ENCODE measurements at places on chromosomes 6 and 20. TPM values are rescaled to one million over a fixed set of nuclear protein-coding genes. Genes with fewer than 3 reads are reported as not detected.

CLPSL2 gene
- total RNA-seq, result not detected

RIMS1 gene
- total RNA-seq, result 2.0 TPM

MTG2 gene
- 25.5 TPM for total RNA-seq

SLC17A9 gene
- total RNA-seq, result 2.1 TPM

- no peaks in the 10 kb centered on the region for H3K36me3 ChIP-seq
- H3K4me1 ChIP-seq, result no peaks in the 10 kb centered on the region
- H3K27me3 ChIP-seq, result no peaks in the 10 kb centered on the region
- no peak overlapping the region for H3K4me3 ChIP-seq
- DNase-seq, result no peak
Observed at GRCh38 chr6:125469915-125470314, 168.1 kb upstream of the HDDC2 start.

- no peak overlapping the region for H3K4me3 ChIP-seq
- no peak overlapping the region for H3K27ac ChIP-seq
- H3K36me3 ChIP-seq, result no peaks in the 10 kb centered on the region
- no peaks in the 10 kb centered on the region for H3K4me1 ChIP-seq
- no peaks in the 10 kb centered on the region for H3K27me3 ChIP-seq
- no peak for DNase-seq
Observed at GRCh38 chr6:12594530-12594893, 122.1 kb upstream of the PHACTR1 start.

- H3K4me1 ChIP-seq, result no peaks in the 10 kb centered on the region
- no peak for DNase-seq
- H3K36me3 ChIP-seq, result no peaks in the 10 kb centered on the region
- H3K4me3 ChIP-seq, result no peak overlapping the region
- H3K27ac ChIP-seq, result no peak overlapping the region
Observed at GRCh38 chr6:101386982-101387381, 6.5 kb upstream of the GRIK2 start.

DNA sequence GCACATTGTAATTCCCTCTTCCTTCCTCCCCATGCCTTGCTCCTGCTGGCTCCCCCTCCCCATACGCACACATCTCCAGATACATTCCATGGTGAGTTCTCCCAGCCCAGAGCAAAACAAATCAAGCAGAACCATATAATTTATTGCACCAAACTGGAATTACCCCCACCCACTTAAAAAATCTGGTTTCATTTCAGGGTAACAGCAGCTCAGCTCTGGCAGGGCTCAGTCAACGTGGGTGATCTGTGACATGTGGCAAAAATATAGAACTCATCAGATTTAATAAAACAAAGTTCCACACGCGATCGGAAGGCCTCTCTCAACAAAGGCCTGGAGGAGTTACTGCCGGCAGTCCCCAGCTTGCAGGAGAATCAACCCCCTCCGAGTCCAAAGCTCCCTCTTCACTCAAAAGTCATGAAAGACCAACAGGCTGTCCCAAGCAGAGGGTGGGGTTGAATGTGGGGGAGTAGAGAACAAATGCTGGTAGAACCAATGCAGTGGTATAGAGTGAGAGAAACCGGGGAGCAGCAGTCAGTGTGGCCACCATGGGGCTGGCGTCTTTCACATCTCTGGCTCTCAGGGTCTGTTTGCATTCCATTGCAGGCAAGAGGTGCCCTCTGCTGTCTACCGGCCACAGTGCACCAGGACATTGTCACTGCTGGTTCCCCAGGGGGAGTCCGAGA lies 323.3 kb upstream of the NT5E start:
- no peaks in the 10 kb centered on the region for H3K27me3 ChIP-seq
- no peak overlapping the region for H3K4me3 ChIP-seq
- H3K27ac ChIP-seq, result no peak overlapping the region
- no peaks in the 10 kb centered on the region for H3K36me3 ChIP-seq

DNA sequence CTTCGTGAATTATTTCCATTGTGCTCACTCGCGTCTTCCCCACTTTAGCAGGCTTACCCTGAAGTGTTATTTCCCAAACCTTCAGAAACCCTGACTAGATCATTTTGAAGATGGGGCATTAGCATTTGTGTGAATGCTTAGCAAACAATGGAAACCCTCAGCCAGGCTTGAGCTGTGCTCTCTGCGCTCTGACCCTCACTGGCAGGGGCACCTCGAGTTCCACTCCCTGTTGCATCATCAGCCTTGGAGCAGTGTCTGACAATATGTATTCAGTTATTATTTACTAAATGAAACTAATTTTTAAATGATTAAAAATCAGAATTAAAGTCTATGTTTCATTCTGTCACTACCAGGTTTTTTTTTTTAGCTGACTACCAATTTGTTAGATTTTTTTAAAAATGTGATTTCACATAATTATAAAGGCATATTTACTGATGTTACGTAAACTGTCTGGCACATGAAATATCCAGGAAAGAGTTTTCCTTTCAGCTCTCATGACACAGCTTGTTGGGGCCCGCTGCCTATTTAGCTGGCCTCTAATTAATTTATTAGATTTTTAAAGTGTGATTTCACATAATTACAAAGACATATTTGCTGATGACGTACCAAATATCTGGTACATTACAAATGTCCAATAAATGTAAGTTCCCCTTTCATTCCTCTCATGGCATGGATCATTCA lies 155.2 kb downstream of the PACRG start:
- no peak overlapping the region for H3K4me3 ChIP-seq
- no peak overlapping the region for H3K27ac ChIP-seq
- H3K27me3 ChIP-seq, result no peaks in the 10 kb centered on the region
- H3K36me3 ChIP-seq, result no peaks in the 10 kb centered on the region
- no peaks in the 10 kb centered on the region for H3K4me1 ChIP-seq

DNA sequence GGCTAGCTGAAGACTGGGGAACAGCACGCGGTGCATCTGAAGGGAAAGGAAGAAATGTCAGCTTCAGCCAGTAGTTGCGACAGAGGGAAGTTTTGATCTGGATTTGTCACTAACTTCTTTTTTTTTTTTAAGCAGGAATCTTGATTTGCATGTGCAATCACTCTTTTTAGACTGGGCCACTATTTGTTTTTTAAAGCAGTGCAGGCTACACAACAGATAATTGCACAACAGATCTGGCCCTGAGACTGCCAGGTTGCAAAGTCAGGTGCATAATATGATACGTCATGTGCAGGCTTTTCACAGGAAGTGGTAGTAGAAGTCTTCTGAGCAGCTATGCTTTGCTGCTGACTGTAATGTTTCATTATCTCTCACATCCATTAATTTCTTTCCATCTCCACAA lies 13.5 kb downstream of the PFDN4 start:
- no peak for DNase-seq
- no peak overlapping the region for H3K27ac ChIP-seq
- H3K4me1 ChIP-seq, result no peaks in the 10 kb centered on the region
- peaks cover 7% of the 10 kb centered on the region for H3K36me3 ChIP-seq
- H3K27me3 ChIP-seq, result no peaks in the 10 kb centered on the region

GRCh38 chr20:19121463-19121862 lies 91.0 kb upstream of the SLC24A3 start:
- no peaks in the 10 kb centered on the region for H3K4me1 ChIP-seq
- H3K4me3 ChIP-seq, result no peak overlapping the region
- H3K27ac ChIP-seq, result no peak overlapping the region
- DNase-seq, result no peak
- H3K36me3 ChIP-seq, result no peaks in the 10 kb centered on the region

DNA sequence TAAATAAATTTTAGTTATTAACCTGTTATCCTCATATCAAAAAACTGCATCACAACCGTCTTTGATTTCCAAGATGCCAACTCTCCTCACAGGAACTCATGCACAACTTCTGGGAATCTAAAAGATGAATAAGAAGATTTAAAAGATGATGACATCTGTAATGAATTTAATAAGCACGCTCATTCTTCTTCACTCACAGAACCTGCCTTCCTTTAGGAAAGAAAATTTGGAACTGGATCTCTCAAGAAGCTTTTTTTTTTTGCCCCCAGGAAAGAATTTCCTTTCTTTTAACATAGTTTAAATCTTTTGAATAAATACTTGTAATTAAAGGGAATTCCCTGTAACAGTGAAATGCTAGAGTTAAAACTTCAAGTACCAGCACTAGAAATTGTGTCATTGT lies 161.5 kb downstream of the HIVEP2 start:
- H3K36me3 ChIP-seq, result no peaks in the 10 kb centered on the region
- no peak for DNase-seq
- no peaks in the 10 kb centered on the region for H3K27me3 ChIP-seq
- no peak overlapping the region for H3K27ac ChIP-seq

DNA sequence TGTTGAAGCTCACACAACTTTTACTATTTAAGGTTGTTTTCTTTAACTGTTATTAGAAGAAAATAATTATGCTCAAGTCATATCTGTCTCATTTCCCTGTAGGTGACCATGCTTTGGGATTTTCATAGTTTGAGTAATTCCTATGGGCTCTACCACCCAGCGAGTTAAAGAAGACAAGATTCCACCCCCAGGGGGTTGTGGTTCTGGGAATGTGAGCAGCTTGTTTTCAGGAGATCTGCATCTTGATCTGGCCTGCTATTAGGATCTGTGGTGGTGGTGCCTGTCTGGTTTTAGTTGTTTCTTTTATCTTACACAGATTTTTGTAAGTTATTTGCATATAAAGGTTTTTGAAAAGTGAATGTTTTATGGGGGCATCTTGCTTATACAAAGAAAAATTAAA lies 20.2 kb upstream of the REV3L start:
- DNase-seq, result no peak
- no peak overlapping the region for H3K27ac ChIP-seq
- H3K4me1 ChIP-seq, result no peaks in the 10 kb centered on the region
- H3K4me3 ChIP-seq, result no peak overlapping the region

DNA sequence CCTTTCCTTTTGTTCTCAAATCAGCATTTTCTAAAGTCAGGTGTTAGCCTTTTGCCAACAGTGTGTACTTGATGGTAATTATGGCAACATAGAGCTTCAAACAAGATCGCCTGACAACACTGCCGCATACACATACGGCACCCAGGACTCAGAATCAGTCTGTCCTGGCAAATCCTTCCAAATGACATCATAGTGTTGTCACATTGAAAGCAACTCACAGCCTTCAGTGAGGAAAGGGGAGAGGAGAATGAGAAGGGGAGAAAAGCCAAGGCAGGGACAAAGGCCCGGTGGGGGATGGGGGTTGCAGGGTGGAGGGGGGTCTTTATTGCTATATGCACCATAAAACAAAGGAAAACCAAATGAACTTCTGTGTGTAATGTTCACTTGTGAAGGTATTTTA lies 65.7 kb upstream of the PTGIS start:
- peaks cover 68% of the 10 kb centered on the region for H3K36me3 ChIP-seq
- no peak overlapping the region for H3K4me3 ChIP-seq
- no peaks in the 10 kb centered on the region for H3K27me3 ChIP-seq
- no peak for DNase-seq
- H3K4me1 ChIP-seq, result peaks cover 22% of the 10 kb centered on the region
- no peak overlapping the region for H3K27ac ChIP-seq

DNA sequence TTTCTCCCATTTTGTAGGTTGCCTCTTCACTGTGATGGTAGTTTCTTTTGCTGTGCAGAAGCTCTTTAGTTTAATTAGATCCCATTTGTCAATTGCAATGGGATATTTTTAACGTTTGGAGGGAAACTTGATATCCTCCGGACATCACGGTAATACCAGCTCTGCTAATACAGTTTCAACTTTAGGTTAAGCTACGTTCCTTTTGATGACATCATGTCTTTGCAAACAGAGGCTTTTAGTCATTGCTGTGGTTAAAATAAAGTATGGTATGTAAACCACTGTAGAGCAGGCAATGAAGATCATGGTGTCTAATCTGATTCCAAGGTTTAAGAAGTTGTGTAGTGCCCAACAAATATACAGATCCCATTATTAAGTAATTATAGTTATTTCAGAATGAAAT lies 168.0 kb upstream of the CHD6 start:
- no peaks in the 10 kb centered on the region for H3K36me3 ChIP-seq
- H3K27me3 ChIP-seq, result no peaks in the 10 kb centered on the region
- H3K27ac ChIP-seq, result no peak overlapping the region
- H3K4me1 ChIP-seq, result no peaks in the 10 kb centered on the region

DNA sequence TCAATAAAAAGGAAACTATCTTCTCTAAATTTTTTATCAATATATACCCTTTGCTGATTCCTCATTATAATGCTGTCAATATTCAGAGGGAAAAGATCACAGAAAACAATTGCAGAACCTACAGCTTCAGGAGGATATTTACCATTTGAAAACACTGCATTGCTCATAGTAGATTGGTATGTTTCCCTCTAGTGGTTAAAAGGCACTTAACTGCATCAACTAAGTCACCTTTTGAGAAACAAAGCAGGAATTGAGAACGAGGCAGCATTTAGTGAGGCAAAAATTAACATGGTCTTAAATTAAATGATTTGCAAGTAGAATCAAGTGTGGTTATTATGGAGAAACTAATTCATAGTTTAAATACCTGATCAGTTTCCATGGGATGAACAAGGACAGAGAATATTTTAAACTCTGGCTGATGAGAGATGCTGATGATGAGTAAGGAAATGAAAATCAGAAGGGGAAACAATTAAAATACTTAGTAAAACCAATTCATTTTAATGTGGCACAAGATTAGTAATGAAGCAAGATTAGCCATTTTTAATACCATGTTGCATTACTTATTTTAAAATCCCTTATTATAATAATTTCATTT lies 642.1 kb downstream of the EPHA7 start:
- H3K36me3 ChIP-seq, result no peaks in the 10 kb centered on the region
- no peaks in the 10 kb centered on the region for H3K4me1 ChIP-seq
- no peak for DNase-seq
- H3K27ac ChIP-seq, result no peak overlapping the region

DNA sequence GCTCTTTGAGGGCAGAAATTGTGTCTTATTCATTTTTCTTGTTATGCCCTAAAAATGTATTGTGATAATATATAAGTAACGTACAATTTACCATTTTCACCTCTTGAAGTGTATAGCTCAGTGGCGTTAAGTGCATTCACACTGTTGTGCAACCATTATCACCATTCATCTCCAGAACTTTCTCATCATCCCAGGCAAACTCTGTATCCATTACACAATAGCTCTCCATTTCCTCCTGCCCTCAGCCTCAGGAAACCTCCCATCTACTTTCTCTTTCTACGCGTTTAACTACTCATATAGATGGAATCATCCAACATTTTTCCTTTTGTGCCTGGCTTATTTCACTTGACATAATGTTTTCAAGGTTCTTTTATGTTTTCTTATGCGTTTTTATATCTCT lies 184.6 kb downstream of the ESR1 start:
- DNase-seq, result no peak
- H3K27ac ChIP-seq, result no peak overlapping the region
- H3K4me3 ChIP-seq, result no peak overlapping the region
- H3K4me1 ChIP-seq, result no peaks in the 10 kb centered on the region

- H3K36me3 ChIP-seq, result no peaks in the 10 kb centered on the region
- no peaks in the 10 kb centered on the region for H3K27me3 ChIP-seq
- no peak overlapping the region for H3K27ac ChIP-seq
Observed at GRCh38 chr6:128316258-128316929, 204.0 kb downstream of the PTPRK start.

- no peak for DNase-seq
- H3K4me1 ChIP-seq, result no peaks in the 10 kb centered on the region
- H3K4me3 ChIP-seq, result no peak overlapping the region
- H3K36me3 ChIP-seq, result no peaks in the 10 kb centered on the region
Observed at GRCh38 chr6:69846770-69847491, 19.4 kb upstream of the COL19A1 start.

DNA sequence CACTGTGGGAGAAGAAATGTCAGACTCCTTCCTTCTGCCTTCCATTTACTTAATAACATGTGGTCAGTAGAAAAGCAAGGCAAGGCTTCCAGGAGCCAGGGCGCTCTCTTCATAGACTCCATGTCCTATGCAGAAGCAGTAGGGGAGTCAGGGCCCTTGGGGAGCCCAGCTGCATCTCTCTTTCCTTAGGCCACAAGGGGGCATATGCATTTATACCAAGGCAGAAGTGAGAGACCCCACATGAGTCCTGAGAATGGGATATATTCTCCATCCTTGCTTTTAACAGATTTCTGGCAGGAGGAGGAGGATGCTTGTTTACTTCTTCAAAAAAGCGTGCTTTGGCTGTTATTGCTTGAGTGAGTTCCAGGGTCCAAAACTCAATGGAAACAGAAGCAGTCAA lies 198.5 kb downstream of the HIVEP2 start:
- H3K4me3 ChIP-seq, result no peak overlapping the region
- peaks cover 5% of the 10 kb centered on the region for H3K4me1 ChIP-seq
- H3K27me3 ChIP-seq, result no peaks in the 10 kb centered on the region
- H3K27ac ChIP-seq, result no peak overlapping the region
- peaks cover 1% of the 10 kb centered on the region for H3K36me3 ChIP-seq
